Kasumi-1 (cell line): ENCODE measurements at places on chromosomes 16 and 17.

DNA sequence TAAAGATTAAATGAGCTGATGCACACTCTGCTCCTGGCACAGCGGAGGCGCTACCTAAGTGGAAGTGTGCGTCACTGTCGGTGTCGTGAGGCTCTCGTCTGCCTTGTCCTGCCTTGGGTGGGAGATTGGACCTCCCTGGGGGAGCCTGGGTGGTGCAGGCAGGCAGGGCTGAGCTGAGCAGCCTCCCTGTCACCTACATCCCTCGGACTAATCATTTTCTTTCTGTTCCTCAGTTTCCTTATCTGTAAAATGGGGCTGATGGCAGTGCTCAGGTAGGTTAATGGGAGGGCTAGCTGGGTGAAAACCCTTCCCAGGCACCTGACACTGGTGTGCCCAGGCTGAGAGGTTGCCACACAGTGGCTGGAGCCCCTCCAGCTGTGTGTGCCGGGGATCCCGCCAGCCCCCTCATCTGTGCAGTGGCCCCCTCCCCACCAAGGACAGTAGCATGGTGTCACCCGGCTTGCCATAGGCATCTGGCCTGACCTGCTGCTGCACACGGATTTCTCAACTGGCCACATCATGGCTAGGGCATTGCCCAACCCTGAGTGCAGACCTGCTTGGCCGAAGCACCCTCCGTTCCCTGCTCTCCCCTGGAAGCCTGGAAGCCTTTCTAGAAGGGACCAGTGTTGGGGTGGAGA is 4.3 kb downstream of the ADCY7 start:
- no peak for DNase-seq

- DNase-seq: peak; percentile 54
These were observed 18.0 kb upstream of the RNF135 start for GRCh38 chr17:30952638-30953393.

GRCh38 chr17:28501421-28502284 is 4.5 kb upstream of the FOXN1 start:
- no peak for DNase-seq

- no peak for DNase-seq
These were observed 40.5 kb downstream of the FTO start for GRCh38 chr16:53744449-53744848.
